ENCODE measurements at places on chromosomes 13 and 19.

DNA sequence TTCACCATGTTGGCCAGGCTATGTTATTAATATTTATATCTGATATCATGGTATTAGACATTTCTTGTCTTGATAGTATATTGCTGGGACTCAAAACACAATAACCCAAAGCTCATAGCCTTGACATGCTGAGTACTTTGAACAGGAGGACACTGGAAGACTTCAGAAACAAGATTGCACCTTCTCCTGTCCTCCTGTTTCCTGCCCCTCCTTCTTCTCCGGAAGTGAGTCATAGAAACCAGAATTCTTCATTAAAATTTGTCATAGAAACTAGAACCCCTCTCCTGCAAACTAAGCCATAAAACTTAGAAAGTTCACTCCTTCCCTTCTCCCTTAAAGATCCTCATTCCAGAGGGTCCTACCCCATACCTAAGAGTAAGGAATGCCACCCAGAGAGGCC lies 400.2 kb downstream of the SLITRK5 start:
- DNase-seq, result no peak

- DNase-seq, result no peak
Measured at GRCh38 chr19:16084067-16084685, 7.9 kb downstream of the TPM4 start.

DNA sequence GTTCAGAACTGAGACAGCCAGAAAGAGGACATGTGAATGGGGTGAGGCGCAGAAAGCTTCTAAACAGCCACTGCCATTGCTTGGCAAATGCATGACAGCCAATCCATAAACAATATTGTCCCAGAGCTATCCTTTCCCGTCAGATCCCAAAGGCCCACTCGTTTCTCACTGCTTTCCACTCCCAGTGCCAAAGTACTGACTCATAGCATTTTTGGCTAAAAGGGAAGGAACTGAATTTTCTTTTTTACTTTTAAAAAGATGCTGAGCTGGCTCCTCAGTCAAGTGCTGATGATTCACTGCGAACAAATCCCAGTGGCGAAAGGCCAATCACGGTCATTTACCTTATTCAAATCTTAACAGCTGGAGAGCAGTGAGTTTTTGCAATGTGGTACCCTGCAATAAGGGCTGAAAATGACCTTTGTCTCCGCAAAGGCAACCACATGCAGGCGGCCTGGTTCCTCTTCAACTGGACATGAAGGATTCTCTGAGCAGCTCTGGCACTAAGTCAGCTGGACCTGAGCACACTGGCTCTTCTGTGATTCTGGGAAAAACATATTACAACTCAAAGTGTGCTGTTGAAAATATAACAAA lies 151.7 kb downstream of the DCLK1 start:
- peak; percentile 91 for DNase-seq

DNA sequence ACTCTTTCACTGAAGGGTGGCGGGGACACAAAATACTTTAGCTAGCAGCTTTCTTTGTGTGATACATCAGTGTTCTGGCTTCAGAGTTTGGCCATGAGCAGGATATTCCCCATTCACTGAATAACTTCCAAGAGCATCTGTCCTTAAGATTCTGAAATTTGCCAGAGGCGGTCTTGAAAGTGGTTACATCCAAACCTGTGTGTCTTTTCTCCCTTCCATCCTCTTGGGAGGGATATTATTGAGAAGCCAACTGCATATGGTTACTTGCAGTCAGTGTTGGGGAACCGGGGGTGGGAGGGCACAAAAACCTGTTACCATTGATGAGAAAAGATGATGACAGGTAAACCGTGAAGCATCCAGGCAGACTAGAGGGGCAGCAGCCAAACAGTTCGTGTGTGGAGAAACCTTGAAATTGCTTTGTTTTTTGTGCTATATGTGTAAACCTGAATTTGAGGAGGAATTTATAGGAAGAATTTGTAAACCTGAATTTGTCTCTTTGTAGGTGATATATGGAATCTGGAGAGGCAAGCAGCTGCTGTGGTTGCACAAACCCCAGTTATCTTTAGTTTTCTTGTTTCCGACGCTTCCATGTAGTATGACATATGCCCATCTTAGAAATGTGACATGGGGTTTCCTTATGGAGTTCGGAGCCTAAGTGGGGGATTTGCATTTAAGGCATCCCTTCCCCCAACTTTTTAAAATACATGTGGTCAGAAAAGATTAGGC lies 104.8 kb downstream of the WDFY2 start:
- no peak for DNase-seq

GRCh38 chr19:41784312-41784711 lies 12.1 kb upstream of the CEACAM3 start:
- no peak for DNase-seq

DNA sequence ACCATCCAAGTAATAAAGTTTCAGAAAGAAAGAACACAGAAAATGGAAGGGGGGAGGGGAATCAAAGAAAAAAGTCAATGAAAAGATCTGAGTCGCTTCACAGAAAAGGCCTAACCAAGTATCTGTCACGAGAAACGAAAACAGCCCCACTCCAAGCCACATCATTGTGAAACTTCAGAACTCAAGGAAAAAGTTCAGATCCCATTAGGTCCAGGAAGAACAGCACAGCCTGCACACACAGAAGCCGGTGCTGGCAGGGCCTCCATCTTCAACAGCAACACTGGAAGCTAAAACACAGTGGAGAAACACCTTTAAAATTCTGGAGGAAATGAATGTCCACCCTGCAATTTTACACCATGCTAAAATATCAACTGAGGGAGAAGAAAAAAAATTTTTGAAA lies 8.0 kb downstream of the STK24 start:
- no peak for DNase-seq

DNA sequence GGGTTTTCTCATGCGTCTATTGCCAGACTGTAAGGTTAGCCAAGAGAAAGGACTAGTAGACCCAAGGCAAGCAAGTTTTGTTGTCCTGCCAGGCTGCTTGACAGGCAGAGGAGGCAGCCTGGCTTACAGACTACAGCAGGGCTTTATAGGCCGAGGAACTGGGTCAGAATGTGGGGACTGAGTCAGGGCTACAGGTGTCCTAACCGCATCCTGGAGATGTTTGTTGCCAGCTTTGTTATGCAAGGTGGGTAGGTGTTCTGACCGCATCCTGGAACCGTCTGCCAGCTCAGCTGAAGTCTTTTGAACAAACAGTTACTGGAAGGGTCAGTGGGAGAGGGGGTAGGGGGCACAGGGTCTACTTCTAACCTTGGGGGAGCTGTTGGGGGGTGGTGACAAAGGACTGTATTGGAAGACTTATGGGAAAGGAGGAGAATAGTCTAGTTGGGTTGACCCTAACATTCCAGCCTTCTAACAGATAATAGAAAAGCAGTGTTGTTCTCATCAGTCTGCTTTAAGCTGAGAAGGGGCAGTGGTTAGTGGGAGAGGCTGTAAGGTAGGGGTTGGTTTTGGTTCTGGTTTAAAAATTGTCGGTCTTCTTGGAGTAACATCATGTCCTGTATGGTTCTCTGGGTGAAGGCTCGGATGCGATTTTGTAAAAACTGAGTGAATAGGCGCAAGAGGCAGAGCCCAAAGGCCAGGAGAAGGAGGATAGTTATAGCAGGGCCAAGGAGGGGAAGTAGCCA lies 913.8 kb upstream of the SLITRK5 start:
- no peak for DNase-seq

DNA sequence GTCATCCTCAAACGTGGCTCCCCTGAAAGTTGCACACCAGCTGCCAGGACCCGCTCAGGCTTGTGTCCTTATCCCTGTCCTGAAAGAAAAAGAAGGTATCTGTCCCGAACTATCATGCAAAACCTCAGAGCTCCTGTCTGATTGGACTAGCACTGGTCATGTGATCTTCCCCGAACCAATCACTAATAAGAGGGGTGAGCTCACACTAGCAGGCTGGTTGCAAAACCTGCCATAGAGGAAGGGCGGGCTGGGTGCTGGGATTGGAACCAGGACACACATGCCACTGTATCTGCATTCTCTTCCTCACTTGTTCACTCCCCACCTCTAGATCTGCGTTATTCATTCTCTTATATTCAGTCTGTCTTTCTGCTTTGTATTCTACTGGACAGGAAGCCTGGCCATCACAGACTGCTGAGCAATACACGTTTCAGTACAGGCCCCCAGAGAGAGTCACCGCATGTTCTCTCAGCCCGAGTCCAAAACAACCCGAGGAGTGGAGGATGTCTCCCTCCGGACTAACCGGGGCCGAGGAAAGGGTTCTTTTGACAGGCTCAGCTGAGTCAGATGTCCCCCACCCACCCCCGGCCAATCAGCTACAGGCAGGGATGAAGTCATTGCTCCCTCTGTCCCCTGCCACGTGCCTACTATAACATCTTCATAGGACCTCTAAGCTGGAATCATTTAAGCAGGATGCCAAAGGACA lies 97.7 kb downstream of the SIPA1L3 start:
- DNase-seq, result peak; percentile 91

GRCh38 chr19:3618144-3618810 lies 8.3 kb downstream of the CACTIN start:
- no peak for DNase-seq

GRCh38 chr19:32219881-32220472 lies 125.4 kb upstream of the ZNF507 start:
- DNase-seq, result no peak

GRCh38 chr19:13842291-13843103 lies 34.4 kb upstream of the NANOS3 start:
- DNase-seq, result peak; percentile 94

DNA sequence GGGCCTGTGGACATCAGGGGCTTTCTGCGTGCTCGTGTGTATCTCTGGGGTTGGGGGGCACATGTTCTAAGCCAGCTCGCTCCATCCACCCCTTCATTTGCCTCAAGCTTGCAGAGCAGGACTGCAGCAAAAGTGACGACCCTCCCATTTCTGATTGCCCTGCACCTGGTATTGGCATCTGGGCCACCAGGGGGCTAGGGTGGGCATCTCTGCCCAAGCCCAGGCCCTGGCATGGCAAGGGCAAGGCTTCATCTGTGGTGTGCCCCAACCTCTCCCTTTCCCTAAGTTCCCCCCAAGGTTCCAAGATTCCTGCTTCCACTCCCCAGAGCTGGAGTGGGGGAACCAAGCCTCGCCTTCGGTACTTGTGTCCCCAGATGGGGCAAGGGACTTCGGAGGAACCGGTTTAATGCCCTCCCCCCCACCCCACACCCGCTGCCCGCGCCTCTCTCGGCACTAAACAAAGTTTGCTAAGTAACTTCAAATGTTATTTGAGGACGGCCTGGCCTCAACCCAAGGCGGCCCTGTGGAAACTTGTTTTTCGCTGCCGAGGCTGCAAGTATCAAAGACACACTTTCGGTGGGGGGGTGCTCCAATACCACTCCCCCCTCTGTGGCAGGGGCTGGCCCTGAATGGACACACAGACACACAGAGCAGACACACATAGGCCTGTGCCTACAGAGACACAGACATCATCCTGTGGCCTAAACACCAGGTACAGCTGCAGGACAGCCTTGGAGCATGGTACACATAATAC lies 12.2 kb downstream of the NFIX start:
- DNase-seq, result peak; percentile 89

DNA sequence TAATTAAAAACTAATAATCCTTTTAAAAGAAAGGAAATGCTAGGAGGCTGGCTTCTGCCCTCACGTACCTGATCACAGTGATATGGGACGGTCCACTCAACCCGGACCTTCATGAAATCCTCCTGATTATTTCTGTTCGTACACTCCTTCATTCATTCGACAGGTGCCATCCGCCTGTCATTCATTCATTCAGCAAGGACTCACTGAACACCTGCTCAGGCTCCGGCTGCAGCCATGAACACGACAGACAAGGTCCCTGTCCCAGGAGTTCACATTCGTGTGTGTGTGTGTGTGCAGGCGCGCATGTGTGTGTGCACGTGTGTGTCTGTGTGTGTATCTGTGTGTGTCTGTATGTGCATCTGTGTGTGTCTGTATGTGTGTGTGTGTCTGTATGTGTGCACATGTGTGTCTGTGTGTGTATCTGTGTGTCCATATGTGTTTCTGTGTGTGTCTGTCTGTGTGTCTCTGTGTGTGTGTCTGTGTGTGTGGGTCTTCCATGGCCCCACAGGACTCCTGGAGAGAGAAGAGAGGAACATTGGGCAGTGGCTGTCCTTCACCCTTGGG lies 28.1 kb upstream of the CCNE1 start:
- no peak for DNase-seq

- no peak for DNase-seq
Measured at GRCh38 chr13:48501705-48502104, 31.2 kb downstream of the RCBTB2 start.

DNA sequence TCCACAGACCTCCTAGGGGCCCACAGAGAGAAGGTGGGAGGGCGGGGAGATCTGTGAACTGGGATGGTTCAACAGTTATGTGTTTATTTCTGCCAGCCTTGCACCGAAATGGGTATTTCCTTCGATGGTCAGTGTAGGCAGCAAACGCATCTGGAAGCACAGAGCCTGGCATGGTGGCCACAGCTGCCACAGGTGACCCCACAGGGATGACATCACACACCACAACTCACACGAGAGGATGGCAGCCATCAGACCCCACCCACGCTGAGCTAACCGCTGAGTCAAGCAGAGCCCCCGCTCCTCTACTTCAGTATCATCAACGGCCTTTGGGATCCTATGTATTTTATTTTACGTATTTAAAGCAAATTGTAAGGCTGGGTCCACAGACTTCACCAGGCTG lies 37.4 kb downstream of the NAXD start:
- no peak for DNase-seq

- DNase-seq, result no peak
Measured at GRCh38 chr19:23547816-23548430, 139.1 kb downstream of the ZNF675 start.

DNA sequence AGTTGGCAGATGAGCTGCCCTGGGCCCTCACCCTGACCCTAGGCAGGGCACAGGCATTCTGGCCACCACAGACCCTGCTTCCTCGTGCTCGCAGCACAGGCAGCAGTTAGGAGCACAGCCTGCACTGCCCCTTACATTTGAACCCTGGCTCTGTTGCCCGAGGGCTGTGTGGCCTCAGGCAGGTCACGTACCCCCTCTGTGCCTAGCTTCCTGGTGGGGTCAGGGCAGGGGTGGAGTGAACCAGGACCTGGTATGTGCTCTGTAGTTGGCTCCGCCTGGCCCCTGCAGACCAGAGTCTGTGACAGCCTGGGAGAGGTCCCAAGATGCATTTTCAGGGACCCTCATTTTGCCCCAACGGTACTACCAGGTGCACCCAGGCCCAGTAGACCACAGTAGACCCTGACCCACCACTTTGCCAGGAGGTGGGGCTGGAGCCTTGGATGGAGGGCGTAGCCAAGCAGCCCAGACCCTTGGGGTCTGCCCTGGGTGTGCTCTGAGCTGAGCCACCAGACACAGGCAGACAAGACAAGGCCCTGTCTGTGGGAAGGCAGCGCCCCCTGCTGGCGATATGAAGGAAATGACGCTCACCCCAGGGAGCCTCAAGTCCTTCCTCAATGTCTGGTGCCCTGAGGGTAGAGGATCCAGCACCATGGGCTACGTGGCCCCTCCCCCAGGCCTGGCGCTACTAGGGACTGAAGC lies 9.1 kb downstream of the LYL1 start:
- DNase-seq, result peak; percentile 93

- DNase-seq, result no peak
Measured at GRCh38 chr19:40335855-40336600, 12.2 kb downstream of the C19orf47 start.

GRCh38 chr13:98175823-98176222 lies 1.2 kb downstream of the RNF113B start:
- DNase-seq, result no peak

- no peak for DNase-seq
Measured at GRCh38 chr19:11375143-11375948, 880 bp downstream of the SWSAP1 start.

Measured in suprapubic skin (tissue), 4 donors.